ENCODE measurements at places on chromosomes 2 and 18.

DNA sequence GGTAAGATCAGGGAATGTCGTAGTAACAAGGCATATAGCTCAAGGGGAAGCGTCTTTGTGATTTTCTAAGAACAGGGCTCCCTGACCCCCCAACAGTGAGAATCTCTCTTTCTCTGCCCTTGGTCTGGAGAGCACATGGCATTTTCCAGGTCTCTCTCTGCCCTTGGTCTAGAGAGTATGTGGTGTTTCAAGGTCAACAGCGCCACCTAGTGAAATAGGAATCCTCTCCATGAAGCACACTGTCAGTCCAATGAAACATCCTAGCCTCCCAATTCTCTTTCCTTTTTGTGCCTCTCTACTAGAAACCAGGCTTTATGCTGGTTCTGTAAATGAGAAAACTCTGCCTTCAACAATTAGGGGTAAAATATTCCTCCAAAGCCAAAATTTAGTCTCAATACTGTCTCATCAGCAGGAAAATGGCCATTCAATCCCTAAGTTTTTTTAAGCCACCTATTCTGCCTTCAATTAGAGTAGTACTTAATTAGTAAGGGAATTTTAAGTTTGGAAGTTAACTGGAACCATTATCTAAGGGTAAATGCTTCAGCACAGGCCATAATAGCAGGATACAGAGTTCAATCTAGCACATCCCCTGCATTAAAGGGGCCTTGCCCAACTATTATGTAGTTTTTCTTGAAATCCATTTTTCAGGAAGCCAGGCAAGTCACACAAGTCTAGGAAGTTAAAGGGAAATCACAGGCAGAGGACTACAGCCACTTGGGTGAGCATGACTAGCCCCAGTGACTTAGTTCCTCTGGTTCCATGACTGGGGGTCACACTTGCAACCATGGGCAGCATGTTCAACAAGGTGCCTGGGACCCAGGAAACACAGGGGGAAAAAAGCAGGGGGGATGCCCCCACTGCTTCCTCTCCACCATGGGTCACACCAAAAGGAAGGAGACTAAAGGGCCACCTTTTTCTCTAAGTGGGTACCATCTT, 12.4 kb downstream of the DYM start:
- peak; percentile 27 for DNase-seq

DNA sequence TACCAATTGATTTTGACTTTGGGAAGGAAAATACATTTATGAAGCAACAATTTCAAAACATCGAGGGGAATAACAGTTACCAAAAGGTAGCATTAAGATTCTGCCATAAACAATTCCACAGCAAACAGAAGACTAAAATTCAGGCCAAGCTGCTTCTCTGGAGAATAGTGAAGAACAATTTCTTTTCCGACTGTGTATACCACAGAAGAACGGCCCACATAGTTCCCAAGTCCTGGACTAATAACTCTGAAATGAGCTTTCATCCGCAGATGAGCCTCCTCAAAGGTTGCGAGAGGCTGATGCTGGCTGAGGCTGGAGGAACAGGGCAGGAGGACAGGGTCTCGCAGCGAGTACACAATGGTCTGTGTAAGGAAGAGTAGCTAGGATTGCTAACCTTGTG, 278.9 kb upstream of the TCF4 start:
- no peak for DNase-seq

DNA sequence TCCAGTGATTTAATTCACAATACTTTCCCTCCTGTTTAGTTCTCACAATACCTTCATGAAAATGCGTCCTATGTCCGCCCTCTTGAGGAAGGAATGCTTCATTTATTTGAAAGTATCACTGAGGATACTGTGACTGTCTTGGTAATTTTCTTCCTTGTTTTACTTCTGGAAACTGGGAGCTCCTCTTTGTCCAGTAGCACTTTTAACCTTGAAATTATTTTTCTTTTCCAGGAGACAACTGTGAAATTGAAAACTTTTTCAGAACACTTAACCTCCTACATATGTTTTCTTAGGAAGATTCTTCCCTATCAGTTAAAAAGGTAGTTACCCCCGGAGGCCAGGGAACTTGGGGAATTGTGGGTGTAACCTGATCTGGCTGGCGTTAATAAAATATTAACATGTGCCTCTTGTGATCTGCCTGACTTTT, 58.9 kb upstream of the STON1 start:
- DNase-seq = no peak

DNA sequence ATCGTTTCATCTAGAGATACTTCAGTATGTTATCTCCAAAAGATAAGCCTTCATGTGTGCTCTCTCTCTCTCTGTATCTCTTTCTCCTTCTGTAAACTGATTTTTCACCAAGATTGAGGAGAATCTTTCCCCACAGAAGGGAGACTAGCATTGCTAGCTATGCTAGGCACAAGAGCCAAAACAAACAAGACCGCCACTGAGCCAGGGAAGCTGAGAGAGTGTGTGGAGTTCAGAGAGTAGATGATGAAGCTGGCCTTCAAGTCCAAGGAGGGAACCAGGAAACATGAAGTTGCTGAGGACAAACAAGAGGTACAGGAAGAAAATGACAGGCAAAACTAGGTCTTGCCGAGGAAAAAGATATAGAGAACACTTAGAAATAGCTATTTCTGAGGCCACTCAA, 23.4 kb downstream of the DAPL1 start:
- no peak for DNase-seq

DNA sequence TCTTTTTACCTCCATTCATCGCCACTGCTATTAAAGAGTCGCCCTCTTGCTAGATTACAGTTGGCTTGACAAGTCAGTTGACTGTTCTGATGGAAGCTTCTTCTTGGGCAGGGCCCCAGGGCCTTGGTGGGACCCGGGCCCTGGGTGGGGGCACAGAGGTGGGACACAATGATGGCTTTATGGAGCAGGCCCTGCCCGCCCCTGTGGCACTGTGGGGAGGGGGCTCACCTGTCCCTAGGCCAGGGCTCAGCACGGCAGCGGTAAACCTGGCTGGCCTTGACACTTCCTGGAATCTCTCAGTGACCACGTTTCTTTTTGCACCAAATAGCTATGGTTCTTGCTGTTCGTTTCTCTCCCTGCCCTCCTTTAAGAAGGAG, 4.9 kb upstream of the HS6ST1 start:
- DNase-seq = no peak

Measured in stimulated activated CD4-positive, alpha-beta T cell treated with anti-CD3 and anti-CD28 coated beads, Interleukin-2, amount 100 ng/mL, for 24 hours (primary cell).